Fibroblast of skin of right biceps (primary cell): ENCODE measurements at places on chromosomes 5 and 9.

DNA sequence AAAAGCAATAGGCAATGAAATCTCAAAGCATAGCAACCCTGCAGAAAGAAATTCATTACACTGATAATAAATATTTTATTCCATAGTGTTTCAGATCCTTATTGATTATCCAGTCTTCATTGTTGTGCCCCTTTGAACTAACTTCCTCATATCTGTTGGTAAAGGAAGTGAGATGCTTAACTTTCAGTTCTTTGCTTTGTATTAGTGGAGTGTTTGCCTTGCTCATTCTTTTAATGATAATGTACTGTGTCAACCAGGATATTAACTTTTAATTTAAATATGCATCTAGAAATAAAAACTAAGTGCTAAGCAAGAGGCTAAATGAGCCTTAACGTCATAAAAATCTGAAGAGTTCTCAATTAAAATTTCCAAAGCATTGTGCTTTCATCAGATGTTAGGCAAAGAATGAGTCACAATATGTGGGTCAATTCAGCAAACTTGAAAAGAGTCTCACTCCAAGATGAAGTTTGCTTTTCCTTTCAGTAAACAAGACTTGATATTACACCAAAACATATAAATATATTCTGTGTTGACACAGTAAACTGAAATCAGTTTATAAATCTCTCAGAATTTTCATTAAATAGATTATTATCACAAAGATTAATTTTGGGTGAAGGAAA, 105.9 kb downstream of the GIN1 start:
- DNase-seq = no peak

GRCh38 chr5:107979291-107979690, 308.6 kb upstream of the EFNA5 start:
- no peak for DNase-seq

DNA sequence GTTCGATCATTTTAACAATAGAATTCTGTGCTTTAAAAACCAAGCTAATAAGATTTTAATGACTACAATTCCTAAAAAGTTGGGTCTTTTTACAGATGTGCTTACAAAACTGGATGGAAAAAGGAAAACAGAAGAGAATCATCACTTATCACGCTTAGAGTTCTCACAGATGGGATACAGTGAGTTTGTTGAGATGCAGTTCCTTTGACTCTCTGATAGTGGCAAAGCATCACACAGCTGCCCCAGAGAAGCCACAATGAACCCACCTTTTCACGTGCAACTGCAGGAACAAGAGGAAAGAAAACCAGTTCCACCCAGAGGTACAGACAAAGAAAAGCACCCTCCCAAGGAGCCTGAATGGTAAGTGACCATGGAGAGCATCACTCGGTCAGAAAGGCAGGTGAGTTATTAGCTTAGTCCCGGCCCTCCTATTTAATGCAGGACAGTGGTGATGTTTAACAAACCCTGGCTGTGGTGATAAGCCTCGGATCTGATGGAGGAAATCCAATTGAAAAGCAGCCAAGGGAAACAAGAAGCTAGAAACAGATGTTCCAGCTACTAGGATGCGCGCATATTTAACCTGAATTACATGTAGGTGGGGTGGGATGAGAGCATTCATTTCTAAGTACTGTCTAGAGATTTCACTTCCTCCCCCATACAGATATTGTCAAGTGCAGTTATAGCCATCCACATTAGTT, 167.7 kb downstream of the TARS1 start:
- peak; percentile 18 for DNase-seq

- DNase-seq = no peak
Measured at GRCh38 chr9:22118810-22119521, 109.9 kb upstream of the CDKN2B start.

GRCh38 chr9:92140074-92140753, 25.0 kb upstream of the SPTLC1 start:
- DNase-seq = peak; percentile 63

DNA sequence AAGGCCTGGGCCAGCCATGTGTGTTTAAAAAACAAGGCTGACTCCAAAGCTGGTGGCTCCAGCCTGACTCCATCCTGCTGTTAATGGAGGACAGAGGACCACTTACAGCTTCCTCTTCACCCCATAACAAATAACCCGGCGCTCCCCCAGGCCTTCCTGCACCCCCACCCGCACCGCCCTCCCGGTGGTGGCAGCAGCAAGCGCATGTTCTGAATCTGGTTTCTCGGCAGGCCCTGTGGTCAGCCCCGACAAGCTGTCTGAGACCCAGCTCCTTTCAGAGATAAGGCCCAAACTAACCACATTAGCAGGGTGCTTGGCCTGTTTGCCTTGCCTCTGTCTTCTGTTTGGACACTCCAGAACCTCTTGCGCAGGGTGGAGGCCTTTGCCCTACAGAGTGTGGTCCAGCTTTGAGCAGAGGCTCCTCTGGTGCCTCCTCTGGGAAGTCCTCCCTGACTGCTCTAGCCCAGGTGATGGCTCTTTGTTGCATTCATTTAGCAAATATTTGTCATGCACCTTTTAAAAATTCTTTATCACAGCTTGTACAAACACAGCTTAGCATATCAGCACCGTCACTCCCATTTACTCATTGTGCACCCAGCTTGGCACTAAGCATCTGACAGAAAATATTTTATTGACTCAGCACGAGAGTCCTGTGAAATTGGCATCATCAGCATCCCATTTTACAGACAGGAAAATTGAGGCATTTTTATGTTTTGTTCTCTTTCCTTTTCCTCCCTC, 78.4 kb downstream of the NDFIP1 start:
- no peak for DNase-seq

GRCh38 chr9:127507751-127508648, 56.7 kb downstream of the LRSAM1 start:
- DNase-seq = no peak

DNA sequence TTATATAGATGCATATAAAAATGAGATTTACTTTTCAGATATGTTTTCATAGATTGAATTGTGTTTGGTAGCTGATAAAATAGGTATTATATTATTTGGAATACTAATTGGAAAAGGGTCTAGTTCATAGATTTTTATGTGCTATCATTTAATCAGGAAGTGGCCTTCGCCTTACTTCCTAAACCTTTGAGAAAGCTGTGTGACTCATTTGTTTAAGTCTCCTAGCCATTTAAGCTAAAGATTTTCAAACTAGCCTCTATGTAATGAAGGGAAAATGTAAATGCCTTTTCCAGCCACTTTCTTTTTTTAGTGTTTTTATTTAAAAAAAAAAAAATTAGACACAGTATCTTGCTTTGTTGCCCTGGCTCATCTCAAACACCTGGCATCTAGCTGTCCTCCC, 97.5 kb downstream of the DMXL1 start:
- peak; percentile 3 for DNase-seq

GRCh38 chr9:4849369-4849768, 56.6 kb downstream of the RCL1 start:
- no peak for DNase-seq

DNA sequence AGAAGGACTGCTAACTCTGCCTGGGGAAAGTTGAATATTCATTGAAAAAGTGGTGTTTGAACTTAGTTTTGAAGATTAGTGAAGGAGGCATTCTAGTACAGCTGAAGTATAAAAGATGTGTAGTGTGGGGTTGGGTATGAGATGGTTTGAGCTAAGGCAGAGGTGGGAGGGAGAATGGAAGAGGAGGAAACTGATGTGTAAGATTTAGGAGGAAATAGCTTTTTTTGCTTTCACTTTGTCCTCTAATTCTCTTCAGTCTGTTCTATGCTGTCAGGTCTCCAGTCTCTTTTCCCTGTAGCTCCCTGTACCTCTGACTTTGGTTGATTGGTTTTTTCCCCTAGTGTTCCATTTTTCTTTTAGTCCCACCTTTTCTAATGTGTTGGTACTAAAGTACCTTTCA, 9.0 kb downstream of the CREBRF start:
- DNase-seq = no peak

DNA sequence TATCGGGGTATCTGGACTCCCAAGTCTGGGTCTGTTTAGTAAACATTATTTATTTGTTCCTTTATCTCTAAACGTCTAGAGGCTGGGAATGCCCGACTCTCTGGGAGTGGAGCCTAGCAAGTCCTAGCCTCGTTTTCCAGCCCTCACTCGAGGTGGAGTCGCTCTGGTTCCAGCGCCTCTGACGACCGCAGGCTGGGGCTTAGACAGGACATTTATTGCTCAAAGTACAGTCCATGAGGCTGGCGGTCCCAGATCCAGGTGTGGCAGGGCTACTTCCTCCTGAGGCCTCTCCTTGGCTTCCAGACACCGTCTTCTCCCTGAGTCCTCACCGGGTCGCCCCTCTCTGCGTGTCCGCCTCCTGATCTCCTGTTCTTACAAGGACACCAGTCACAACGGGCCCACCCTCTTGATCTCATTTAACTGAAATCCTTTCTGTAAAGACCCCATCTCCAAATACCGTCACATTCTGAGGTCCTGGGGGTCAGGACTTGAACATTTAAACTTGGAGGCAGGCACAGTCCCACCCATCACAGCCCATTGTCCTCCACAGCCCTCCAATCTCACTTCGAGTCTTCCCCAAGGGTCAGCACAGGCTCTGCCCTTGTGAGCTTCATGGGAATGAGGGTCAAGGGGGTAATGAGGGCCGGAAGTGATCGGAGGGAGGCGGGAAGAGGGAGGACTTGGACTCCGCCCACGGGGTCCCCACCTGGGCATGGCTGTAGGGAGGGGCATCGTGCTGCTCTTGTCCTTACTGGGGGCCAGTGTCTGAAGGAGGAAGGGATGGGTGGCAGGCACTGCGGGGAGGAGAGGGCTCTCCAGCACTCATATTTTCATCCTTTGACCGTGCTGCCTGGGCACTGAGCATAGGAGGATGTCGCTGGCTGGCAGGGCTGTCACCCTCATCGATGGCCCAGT, 12.2 kb upstream of the CLPTM1L start:
- DNase-seq = no peak

GRCh38 chr9:136335296-136336155, 8.2 kb downstream of the GPSM1 start:
- no peak for DNase-seq

- no peak for DNase-seq
Measured at GRCh38 chr5:107959573-107960279, 289.0 kb upstream of the EFNA5 start.

- DNase-seq = peak; percentile 83
Measured at GRCh38 chr5:35860686-35861085, 4.0 kb downstream of the IL7R start.

DNA sequence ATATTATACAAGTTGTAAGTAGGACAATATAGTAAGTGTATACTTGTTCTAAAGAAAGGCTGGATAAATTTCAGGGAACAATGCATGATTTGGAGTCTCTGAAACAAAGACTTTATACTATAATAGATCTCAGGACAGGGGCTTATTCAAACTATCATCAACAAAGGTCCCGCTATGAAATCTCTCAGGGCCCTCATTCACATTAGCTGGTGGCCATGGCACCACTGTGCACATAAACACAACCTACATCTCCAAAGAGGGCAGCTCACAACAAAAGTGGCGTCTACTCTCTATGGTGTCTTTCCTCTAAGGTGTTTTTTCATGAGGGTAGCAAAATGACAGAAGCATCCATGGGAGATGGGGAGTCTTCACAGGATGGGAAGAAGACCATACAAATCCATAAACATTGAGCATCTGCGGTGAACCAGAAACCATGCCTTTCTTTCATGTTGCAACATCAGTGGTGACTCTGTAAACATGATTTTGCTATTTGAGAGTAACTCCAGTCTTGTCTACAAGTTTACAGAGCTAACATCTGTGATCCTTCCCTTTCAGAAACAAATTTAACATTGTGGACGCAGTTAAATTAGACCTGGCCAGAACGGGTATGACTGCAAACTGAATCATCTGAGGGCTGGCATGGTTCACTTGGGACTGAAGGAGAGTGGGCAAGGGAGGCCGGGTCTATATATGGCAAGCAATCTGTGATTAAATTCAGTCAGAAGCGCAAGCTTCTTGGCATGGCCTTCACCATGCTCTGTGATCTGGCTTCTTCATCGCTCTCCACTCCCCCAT, 5.5 kb downstream of the TTLL11 start:
- no peak for DNase-seq

- DNase-seq = no peak
Measured at GRCh38 chr9:27157736-27158135, 48.7 kb downstream of the TEK start.

GRCh38 chr5:138331449-138332368, at the start of gene CDC25C:
TSS of gene CDC25C (minus strand) at chr5:138331804. CDS start at chr5:138331180, 624 bp downstream.
- peak; percentile 100 for DNase-seq

GRCh38 chr5:140113180-140113698, 670 bp upstream of the PURA start:
- DNase-seq = peak; percentile 36

GRCh38 chr9:109974143-109974917, 194.3 kb downstream of the PALM2AKAP2 start:
- no peak for DNase-seq

GRCh38 chr5:145462525-145462924, 372.6 kb downstream of the PRELID2 start:
- no peak for DNase-seq

GRCh38 chr5:106127985-106128384, 1542.8 kb downstream of the EFNA5 start:
- no peak for DNase-seq

- peak; percentile 82 for DNase-seq
Measured at GRCh38 chr5:107869438-107870115, 198.8 kb upstream of the EFNA5 start.

DNA sequence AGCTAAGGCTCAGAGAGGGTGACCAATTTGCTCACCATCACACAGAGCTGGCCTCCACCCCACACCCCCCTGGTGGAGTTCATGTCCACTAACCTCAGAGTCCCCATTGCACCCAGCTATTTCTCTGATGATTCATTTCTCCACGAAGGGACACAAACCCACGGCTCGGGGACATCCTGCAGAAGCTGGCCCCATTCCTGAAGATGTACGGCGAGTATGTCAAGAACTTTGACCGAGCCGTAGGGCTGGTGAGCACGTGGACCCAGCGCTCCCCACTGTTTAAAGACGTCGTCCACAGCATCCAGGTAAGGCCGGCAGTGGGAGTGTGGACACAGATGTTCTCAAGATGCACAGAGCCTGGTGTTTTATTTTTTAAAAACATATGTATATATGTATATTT, 52.6 kb upstream of the SUSD3 start:
- DNase-seq = no peak

DNA sequence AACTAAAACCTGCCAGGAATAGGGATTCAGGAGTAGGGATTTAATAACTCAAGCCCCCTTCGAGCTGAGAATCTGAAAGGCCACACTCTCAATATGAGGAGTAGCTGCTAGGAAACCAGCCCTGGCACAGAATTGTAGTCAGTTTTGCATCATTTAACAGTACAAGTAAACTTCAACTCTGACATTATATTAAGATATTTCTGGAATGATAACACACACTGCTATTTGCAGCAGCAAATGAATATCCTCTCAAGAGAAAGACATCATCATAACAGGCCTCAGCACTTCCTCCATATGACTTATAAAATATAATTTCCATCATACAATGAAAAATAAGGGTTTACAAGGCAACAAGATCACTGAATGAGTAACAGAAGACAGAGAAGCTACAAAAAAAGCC, 138.2 kb upstream of the RFX3 start:
- peak; percentile 17 for DNase-seq
